NCI-H460 (cell line): ENCODE measurements at places on chromosomes 16 and 17.

DNA sequence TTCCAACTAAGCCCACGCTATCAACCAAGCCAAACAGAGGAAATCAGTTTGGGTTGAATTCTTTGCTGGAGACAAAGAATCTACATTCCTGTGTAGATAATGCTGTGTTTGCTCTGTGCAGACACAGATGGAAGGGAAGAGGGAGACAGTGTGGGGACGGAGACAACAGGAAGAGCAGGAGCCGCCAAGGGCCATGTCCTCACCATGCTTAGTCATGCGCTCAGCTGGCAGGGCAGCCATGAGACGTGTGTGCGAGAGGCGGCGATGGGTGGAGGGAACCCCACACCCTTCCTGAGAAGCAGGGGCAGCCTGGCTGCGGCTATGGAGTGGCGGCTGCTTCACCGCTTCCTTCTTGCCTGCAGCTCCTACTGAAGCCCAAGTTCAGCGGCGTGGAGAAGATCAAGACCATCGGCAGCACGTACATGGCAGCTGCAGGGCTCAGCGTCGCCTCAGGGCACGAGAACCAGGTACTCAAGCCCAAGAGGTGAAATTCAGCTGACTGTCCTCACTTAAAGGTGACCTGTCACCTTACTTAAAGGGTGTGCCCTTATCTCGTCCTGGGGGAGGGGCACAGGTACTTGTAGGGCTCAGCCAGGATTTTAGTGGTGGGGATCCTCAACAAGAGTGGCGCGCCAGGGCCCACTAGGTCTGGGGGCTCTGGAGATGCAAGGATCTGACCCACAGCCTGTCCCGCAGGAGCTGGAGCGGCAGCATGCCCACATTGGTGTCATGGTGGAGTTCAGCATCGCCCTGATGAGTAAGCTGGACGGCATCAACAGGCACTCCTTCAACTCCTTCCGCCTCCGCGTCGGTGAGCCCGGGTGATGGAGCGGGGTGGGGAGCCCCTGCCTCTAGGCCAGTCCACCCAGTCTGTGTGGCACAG, 47.5 kb downstream of the ADCY7 start:
- no peak for DNase-seq

DNA sequence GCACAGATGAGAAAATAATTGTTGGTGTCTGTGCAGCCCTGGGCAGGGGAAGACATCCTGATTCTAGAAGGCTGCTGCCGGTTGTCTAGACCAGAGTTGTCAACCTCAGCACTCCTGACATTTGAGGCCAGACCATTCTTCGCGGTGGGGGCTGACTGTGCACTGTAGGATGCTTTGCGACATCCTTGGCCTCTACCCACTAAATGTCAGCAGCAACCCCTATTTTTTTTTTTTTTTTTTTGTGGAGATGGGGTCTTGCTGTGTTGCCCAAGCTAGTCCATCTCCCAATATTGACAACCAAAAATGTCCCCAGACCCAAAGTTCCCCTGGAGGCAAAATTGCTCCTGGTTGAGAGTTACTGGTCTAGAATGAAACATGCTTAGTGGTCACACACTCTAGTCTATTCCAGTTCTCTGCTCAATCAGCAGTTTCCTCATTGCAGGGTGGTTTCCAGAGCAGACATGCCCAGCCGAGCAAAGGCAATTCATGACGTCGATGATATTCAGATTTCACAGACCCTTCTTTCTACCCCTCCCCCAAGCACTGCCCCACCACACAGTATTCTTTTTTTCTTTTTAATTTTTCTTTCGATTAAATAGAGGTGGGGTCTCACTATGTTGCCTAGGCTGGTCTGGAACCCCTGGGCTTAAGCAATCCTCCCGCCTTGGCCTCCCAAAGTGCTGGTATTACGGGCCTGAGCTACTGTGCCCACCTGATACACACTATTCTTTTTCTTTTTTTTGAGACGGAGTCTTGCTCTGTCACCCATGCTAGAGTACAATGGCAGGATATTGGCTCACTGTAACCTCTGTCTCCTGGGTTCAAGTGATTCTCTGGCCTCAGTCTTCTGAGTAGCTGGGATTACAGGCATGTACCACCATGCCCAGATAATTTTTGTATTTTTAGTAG, 9.0 kb downstream of the C17orf99 start:
- no peak for DNase-seq

GRCh38 chr17:19727501-19728078, 11.2 kb upstream of the SLC47A2 start:
- DNase-seq = no peak

GRCh38 chr17:66655461-66655860, 179.5 kb upstream of the CACNG5 start:
- DNase-seq = no peak

DNA sequence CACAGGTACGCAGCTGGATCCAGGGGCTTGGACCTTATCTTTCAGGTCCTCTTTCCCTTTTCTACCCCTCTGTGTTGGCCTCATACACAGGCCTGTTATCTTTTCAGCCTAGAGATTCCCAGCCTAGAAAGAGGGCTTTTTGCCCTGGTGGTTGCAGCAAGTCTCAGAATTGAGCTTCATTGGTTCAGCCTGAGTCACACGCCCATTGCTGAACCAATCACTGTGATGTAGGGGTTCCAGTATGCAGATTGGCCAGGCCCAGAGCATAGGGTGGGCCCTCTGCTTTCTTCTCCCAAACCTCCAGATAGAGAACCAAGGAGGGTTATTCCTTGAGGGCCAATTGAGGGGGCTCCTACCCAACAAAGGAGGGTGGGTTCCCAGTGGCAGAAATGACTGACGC, 32.8 kb downstream of the GPT2 start:
- no peak for DNase-seq

DNA sequence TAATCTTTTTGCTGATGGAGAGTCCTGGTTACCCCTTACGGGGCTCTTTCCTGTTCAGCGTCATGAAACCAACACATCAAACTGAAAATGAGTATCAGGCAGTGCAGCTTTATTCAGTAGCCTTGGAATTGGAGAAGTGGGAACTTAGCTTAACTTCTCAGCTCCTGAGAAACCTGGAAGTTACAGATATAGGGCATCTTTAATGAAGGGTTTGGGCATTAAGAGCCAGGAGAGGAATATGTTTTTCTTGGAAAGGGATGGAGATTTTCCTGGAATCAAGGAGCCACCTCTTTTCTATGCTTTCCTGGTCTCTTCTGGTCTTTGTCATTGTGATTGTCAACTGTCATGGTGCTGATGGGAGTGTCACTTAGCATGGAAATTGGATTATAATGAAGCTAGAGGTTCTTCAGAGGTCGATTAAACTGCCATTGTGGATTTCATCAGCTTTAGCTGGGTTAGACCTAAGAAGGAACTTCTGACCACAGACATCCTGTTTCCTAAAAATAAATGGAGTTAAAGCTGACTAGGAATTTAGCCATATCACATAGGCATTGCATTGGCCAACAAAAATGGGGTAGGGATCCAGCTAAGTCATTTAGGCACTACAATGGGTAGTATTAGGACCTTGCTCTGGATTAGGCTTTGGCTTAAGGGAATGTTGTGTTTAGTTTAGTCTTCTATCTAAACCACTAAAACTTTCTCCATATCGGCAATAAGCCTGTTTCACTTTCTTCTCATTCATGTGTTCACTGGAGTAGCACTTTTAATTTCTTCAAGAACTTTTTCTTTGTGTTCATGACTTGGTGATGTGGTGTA, 186.4 kb downstream of the BCAS3 start:
- no peak for DNase-seq

- no peak for DNase-seq
These were observed 298.8 kb downstream of the ZFHX3 start for GRCh38 chr16:72749091-72749490.

DNA sequence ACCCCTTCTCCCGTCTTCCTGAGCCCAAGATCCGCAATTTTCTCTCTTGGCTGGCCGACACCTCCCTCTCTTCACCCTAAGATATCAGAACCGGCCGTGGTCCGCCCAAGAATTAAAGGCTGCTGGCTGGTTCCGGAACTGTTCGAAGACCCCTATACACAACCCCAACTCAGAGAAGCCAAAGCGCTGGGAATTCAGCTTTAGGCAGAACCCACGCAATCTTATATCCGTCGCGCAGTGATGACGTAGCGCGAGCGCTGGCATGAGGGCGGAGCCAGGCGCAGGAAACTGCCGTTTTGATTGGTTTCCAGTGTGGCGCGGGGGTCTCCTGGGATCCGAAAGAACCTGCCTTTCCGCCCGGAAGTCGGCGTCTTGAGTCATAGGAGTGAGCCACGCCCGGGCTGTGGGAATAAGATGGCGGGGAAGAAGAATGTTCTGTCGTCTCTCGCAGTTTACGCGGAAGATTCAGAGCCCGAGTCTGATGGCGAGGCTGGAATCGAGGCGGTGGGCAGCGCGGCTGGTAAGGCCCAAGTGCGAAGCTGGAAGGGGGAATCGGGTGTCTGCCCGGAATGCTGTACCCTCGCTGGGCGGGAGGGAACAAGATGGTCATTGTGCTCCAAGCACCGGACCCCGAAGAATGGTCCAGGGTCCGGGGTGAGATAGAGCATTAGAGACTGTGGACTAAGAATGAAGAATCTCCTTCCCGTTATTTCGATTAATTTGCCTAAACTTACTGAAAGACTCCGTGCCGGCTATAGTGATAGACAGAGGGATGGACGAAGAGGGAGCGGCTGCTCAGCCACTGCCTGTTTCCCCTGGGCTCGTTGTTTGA, at the start of the genes RECQL5 and SAP30BP:
TSS of gene RECQL5 (minus strand) at position 196 of the 832 bp plus-strand sequence. CDS start 597 bp downstream, outside the sequence.
TSS of gene SAP30BP (plus strand) at position 380 of the 832 bp plus-strand sequence. CDS start at position 415, 35 bp downstream.
- DNase-seq = peak; percentile 99

DNA sequence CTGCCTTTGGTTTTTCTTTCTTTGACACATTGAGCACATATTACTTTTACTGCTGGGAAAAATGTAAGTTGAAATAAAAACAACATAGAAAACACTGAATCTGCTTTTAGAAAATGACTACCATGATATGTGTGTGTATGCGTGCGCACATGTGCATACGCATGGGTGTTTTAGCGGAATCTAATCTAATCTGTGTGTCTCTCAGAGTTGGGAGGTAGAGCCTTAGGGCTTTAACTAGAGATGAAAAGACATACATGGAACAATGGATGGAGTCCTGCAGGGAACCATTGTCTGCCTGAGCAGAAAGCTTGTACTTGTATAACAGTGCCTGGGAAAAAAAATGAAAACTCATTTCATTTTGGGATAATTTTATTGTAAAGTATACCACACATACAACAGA, 12.4 kb downstream of the SLFN5 start:
- no peak for DNase-seq

GRCh38 chr17:68318103-68318991, 27.1 kb downstream of the ARSG start:
- peak; percentile 48 for DNase-seq

DNA sequence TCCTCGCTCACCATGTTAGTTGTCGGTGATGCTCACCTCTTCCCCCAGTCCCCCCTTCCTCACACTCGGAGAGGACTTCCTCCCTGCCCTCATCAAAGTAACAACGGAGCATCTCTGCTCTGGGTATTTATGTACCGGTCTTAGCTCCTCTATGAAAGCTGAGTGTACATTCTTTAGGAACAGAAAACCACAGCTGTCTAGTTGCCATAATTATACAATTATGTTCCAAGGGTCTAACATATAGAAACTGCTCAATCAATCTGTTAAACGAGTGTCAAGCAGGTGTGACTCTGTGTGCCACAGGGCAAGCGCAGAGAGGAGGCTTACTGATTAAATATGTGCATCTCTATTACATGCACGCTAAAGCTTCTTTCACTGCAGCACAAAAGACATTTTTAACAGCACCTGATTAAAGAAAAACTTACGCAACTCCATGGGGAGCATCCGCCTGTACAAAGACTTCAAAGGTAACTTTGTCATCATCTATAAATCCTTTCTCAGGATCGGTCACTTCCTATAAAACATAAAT, 37.8 kb downstream of the LITAFD start:
- no peak for DNase-seq

DNA sequence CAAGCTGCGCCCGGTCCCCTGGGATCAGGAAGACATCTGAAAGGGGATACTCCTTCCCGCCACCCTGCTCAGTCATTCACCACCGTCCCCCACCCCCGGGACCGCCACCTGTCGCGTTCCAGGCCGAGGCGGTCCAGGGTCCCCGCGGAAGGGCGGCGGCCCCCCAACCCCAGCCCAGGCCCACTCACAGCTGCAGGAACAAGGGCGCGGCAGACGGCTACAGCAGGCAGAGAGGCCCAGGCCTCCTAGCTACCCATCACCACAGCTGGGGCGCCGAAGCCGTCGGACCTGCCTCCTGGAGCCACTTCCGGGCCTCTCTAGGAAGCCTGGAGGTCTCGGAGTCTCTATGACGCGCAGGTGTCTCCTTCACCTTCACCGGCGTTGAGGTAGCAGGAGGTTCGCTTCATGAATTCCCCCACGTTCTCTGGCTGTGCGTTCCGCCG, at the start of gene SDR42E1:
TSS of gene SDR42E1 (minus strand) at position 272 of the 443 bp plus-strand sequence. CDS start 10,612 bp downstream, outside the sequence.
- no peak for DNase-seq

DNA sequence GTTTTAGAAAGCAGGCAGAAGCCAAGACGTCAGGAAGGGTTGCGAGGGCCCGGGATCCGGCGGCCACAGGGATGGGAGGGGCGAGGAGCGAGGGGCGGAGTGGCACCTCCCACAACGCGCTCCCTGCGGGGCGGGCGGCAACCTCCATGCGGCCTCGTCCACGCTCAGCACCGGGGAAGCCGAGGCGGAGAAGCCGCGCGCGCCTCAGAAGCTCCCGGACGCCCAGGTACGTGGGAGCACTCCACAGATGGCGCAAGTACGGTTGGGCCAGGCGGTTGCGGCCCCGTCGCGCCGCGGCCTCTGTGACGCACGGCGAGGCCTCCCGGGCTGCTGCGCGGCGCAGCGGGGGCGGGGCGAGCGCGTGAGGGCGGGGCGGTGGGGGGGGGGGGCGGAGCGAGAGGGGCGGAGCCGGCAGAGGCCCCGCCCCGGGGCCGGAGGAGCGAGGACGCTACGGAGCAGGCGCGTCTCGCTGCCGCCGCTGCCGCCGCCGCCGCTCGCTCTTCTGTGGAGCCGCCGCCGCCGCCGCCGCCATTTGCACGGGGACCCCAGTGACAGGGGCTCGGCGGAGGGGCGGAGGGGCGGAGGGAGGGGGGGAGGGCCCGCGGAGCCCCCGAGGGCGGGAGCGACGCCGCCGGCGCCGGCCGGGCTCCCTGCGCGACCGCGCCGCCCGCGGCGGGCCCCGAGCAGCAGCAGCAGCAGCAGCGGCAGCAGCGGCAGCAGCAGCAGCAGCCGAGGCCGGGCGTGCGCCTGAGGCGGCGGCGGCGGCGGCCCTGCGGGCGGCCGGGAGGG, at the start of gene TENT4B:
TSS of gene TENT4B (plus strand) at position 500 of the 789 bp plus-strand sequence. CDS start 316 bp downstream, outside the sequence.
- peak; percentile 77 for DNase-seq

DNA sequence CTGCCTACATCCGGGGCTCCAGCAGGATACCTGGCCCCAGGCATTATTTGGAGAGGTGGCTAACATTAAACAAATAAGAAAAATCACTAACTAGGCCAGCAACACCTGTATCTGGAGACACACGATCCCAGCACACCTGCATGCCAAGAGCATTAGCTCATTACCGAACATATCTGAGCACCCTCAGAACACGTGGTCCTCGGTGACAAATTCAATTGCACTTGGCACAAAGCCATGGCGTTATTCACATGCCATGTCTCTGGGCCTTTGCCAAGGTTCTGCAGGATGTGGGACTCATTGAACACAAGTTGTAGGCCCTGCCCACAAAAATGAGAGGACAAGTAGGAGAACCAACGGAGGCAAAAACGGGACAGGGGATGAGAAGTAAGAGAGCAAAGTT, 552.3 kb downstream of the TOX3 start:
- DNase-seq = no peak

- DNase-seq = no peak
These were observed 1796.4 kb downstream of the TP53TG3F start for GRCh38 chr16:35255816-35256215.
